ENCODE measurements at places on chromosomes 7 and 10. TPM values are rescaled to one million over a fixed set of nuclear protein-coding genes. Genes with fewer than 3 reads are reported as not detected.

- no peak for DNase-seq
Observed at GRCh38 chr7:142954680-142955268, 7.4 kb downstream of the KEL start.

- DNase-seq: no peak
Observed at GRCh38 chr10:100736809-100737354, 8.5 kb upstream of the PAX2 start.

GRCh38 chr10:89707372-89707771 lies 6.0 kb downstream of the KIF20B start:
- no peak for DNase-seq

GRCh38 chr7:6320791-6321190 lies 48.4 kb upstream of the CYTH3 start:
- DNase-seq: no peak

DNA sequence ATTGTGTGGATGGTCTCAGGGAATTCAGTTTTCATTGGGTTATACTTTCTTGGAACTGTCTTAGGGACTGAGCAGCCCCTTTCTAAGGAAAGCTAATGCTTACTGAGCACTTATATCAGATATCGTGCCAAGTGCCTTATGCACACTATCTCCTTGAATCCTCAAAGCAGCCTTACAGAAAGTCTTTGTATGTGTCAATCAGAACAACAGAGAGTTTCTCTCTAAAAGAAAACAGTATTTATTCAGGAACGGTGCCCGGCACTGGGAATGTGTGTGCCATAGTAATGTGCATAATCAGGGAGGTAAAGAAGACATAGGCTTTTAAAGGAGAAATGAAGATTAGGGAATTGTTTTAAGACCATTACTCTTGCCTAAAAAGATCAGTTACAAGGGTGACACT lies 17.3 kb downstream of the ANTXRL start:
- no peak for DNase-seq

DNA sequence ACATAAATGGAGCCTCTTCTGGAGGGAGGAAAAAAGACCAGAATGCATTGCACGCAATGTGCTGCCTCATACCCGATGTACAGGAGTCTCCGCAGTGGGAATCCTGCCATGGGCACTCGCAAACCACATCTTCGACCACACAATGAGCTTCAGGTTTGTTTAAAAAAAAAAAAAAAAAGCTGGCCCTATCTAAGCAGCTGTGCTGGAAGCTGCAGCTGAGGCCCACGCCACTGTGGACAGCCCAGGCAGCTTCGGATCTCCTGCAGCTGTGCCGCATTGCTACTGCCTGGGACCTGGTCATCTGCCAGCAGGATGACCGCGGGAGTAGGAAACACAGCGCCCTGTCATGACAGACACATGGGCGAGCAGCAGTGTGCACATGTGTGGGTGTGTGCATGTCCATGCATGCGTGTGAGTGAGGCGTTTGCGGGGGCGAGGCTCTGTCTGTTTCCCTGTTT lies 26.0 kb downstream of the EN2 start:
- no peak for DNase-seq

DNA sequence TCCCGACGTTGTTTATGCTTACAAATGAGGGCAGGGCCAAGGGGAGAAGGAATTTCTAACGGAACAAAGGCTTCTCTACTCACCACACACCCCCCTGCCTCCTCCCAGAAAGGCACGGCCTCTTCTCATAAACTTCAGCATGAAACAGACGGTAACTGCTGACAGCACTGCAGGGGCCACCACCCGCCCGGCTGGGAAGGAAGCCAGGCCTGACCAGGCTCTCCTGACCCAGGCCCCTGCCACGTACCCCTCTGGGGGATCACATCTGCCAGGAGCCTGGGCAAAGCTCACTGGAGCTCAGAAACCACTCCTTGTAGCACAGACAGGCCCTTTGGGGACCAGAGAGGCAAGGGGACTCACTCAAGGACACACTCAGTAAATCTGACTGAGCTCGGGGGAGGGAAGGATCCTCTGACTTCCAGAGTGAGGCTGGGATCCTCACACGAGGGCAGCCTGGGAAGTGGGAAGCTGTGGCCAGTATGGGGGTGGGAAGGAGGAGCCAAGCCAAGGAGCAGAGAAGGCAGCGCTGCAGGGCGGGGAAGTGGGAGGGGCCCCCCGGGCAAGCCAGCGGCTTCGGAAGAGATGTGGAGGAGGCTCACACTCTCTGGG lies 46.1 kb downstream of the ZCCHC24 start:
- DNase-seq: peak; percentile 93

- no peak for DNase-seq
Observed at GRCh38 chr7:133369130-133369529, 116.3 kb downstream of the EXOC4 start.

DNA sequence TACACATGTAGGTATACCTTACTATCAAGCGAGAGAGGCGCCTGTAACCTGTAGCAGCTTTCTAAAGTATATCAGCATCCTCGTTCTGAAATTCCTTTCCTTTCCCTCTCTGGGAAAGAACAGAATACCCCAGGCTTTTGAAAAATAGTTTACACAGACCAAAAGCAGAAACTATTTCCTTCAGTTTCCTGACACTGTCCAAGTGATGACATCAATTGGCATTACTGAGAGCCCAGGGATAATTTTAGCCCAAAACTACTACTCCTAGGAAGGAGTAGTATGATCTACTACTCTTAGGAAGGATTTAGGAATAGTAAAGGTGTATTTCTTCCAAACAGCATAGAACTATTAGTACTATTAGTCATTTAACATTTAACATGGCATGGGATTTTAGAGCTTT lies 6.0 kb downstream of the GNG11 start:
- no peak for DNase-seq

DNA sequence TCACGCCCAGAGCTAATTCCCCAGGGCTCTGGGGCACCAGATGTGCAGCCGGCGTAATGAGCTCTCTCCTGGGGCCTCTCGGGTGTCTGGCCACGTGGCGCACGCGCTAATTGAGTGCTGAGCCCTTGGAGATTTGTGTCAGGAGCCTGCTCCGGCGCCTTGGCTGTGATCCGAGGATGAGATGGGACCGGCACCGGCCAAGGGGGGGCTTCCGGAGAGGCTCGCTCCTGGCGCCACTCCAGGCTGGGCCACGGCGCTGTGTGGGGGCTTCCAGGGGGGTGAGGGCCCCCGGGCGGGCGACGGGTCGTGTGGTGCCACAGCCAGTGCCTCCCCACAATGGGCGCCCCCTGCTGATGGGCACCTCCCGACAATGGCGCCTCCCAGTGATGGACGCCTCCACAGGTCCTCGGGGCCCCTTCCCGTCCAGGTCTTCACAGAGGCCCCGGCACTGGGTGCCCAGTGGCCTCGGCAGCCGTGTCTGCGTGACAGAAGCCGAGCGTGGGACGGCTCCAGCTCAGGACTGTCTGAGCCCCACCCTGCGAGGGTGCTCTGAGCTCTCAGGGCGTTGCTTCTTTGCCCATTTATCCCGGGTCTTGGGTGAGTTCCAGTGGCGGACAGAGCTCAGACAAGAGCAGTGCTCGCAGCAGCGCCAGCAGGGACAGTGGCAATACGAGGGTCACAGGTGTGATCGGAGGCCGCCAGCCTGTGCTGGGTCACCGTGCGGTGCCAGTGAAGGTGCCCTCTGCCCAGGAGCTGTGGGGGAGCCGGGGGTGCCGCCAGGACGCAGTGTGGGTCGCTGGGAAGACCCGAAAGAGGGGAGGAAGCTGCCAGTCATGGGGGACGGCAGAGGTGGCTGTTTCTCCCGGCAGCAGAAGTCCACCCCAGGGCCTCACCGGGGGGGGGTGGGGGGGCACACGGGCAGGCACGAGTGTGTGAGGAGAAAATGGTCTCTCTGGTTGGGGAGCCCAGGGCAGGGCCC lies 8.2 kb upstream of the NKX6-2 start:
- DNase-seq: no peak

DNA sequence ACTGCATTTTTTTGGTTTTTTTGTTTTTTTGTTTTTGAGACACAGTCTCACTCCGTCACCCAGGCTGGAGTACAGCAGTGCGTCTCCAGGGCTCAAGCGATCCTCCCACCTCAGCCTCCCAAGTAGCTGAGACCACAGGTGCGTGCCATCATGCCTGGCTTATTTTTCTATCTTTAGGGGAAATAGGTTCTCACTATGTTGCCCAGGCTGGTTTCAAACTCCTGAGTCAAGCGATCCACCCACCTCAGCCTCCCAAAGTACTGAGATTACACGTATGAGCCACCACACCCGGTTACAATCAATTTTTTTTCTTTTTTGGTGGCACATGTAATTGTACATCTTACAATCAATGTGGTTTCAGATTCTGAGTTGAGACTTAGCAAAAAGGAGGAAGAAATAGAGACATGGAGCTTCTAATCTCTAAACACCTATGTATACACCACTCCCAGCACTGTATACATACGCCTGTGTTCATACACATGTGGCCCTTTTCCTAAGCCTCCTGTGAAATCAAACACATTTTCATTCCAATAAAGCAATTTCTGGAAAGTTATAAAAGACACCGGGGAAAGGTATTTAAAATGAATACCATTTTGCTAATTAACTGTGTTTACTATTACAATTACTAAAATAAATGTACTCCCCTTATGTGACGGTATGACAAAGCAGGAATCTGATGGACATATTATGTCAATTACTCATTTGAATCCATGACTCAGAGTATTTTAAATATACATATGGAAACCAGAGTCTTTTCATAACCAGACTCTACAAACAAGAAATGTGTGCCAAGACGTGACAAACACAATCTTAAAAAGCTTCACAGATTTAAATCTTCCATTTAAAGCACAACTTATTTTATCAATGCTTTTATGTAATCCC lies 40.9 kb downstream of the SMURF1 start:
- no peak for DNase-seq

DNA sequence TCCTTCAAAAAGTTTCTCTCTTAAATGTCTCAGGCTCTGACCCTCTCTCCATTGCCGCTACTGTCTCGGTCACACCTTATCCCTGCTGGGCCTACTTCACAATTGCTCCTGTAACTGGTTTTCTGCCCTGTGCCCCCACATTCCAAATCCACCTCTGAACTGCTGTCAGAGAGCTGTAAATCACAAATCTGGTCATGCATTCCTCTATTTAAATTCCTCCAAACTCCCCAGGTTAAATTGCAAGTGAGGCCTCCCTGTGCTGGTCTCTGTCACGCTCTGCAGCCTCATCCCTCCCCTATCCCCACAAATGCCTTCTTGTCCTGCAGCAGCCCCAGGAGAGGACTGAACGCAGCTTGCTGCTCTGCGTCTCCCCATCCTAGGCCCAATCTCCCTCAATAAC lies 40.4 kb upstream of the CDCA7L start:
- no peak for DNase-seq

DNA sequence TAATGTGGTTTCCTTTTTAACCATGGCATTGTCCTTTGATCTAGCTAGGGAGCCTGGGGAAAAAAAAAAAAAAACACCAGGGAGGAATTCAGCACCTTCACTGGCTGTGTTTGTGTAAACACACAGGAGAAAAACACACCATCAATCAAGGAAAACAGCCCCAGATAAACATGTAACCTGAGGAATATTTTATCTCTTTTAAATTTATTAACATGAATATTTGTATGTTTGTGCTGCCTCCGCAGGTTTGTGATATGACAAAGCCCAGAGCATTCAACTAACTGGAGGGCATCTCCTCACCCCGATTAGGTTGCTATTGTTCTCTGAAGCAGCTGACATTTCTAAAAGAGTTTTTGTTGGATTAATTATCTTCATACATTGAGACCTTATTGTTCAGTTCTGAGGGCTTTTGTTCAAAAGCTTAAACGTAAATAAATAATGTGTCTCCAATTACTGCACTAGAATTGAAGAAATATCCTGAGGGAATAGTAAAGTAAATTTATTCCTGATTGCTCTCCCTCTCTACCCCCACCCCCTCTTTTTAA lies 89.4 kb upstream of the SEMA3E start:
- no peak for DNase-seq

- DNase-seq: no peak
Observed at GRCh38 chr10:132859084-132859855, 73.3 kb upstream of the NKX6-2 start.

- no peak for DNase-seq
Observed at GRCh38 chr10:57145548-57145947, 784.5 kb upstream of the ZWINT start.

GRCh38 chr7:21346297-21346696 lies 81.6 kb upstream of the SP4 start:
- DNase-seq: no peak

- DNase-seq: no peak
Observed at GRCh38 chr7:69791739-69792138, 193.5 kb downstream of the AUTS2 start.

- DNase-seq: no peak
Observed at GRCh38 chr10:12214763-12215218, 18.8 kb downstream of the CDC123 start.

- no peak for DNase-seq
Observed at GRCh38 chr7:23065974-23066373, 39.6 kb upstream of the KLHL7 start.

GRCh38 chr7:158284617-158285382 lies 302.8 kb downstream of the PTPRN2 start:
- peak; percentile 23 for DNase-seq

DNA sequence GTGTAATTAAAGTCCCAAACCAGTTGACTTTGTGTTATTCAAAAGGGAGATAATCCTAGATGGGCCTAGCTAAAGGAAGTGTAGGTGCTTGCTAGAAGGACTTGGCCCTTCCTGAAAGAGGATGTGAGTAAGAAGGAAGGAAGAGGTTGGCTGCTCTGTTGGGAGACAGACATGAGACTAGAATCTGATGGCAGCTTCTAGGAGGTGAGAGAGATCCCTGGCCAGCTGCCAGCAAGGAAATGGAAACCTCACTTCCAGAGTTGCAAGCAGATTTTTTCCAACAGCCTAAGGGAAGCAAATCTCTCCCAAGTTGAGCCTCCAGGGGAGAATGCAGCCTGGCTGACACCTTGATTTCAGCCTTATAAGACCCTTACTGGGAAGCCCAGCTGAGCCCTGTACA lies 368.4 kb upstream of the ZMIZ1 start:
- peak; percentile 60 for DNase-seq

DNA sequence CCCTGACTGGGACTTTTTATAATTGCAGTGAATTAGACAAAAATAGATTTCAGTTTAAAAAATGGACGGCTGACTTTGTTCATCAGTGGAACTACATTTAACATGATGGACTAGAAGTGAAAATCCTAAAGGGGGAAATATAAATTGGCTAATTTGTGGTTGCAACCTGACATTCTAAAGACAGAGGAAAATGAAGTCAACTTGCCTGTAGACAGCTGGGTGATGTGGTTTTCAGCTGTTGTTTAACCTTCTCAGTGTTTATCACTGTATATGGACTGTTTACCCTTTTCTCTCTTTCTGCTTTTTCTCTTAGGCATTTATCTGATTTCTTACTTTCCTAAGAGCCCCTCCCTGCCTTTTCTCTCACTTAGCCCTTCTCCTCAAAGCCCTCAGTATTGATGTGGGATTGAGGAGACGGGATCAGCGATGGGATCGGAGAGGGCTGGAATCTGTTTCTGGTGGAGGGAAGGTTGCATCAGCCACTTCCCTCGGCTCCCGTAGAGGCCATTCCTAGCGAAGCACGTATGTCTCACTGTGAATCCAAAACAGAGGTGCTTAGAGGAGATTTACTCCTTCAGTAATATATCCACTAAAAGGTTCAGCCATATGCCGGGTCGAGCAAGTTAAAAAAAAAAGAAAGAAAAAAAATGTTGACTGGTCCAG lies 109.0 kb upstream of the KLF6 start:
- DNase-seq: no peak

Gene CCDC126
- total RNA-seq: 9.4 TPM

Gene MMD2
- total RNA-seq: 0.19 TPM

Gene ADCYAP1R1
- 0.86 TPM for total RNA-seq

Gene ADIRF
- total RNA-seq: 67.8 TPM

Gene SEMA3D
- 1.4 TPM for total RNA-seq

Gene RSPH10B
- not detected for total RNA-seq

Gene PNLIPRP3
- total RNA-seq: not detected

Gene OGDHL
- total RNA-seq: 5.2 TPM
